ENCODE measurements at places on chromosomes 7 and 10.

- no peak for DNase-seq
Measured at GRCh38 chr10:90969121-90969534, 48.2 kb upstream of the ANKRD1 start.

GRCh38 chr10:63030536-63030935 is 102.6 kb upstream of the NRBF2 start:
- DNase-seq: no peak

GRCh38 chr7:117071551-117071950 is 118.2 kb downstream of the ST7 start:
- no peak for DNase-seq

GRCh38 chr10:112335111-112335867 is 38.6 kb upstream of the ACSL5 start:
- no peak for DNase-seq

GRCh38 chr10:63457594-63457993 is 8.2 kb downstream of the JMJD1C start:
- DNase-seq: no peak

DNA sequence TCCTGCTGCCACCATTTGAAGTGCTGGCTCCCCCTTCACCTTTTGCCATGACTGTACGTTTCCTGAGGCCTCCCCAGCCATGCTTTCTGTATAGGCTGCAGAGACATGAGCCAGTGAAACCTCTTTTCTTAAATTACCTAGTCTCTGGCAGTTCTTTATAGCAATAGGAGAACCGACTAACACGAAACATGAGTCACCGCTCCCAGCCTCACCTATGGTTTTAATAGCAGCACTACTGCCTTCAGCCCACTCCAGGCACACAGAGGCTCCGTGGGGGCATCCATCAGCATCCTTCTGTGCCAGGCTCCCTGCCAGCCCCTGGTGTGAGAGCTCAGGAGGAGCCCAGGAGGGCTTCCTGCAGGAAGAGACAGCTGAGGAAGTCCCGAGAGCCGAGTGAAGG is 5.5 kb upstream of the ZNF316 start:
- no peak for DNase-seq

GRCh38 chr7:151489498-151489897 is 30.2 kb downstream of the RHEB start:
- DNase-seq: no peak

DNA sequence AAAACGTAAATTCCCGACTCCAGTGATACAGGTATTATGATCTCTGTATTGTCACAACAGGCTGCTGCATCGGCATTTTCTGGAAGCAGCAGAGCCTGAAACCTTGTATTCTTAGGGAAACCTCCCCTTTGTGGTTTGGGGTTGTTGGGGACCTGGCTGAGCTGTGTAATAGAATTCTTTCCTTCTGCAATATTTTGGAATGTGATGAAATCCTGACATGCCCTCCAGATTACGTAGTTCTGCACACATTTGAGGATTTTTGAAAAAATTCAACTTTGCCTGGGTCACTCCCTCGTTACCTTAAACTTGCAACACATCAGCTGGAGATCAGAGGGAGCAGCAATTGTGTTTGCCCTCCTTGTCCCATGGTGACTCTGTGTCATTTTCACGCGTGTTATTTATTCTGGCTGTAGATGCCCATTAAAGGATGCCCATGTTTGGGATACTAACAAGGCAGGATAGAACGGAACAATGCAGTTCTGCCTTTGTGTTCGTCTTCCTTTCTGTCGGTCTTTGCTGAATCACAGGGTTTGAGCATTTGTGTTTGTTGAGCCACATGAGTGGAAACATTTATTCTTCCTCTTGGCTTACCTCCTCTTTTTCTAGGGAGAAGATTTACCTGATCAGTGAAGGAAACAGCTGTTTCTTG is 181.7 kb downstream of the TCF7L2 start:
- peak; percentile 92 for DNase-seq

- DNase-seq: no peak
Measured at GRCh38 chr7:110974441-110974840, 116.5 kb upstream of the LRRN3 start.

GRCh38 chr10:17835688-17836087 is 26.5 kb downstream of the MRC1 start:
- peak; percentile 86 for DNase-seq

- no peak for DNase-seq
Measured at GRCh38 chr10:75851580-75852345, 420.3 kb downstream of the LRMDA start.

DNA sequence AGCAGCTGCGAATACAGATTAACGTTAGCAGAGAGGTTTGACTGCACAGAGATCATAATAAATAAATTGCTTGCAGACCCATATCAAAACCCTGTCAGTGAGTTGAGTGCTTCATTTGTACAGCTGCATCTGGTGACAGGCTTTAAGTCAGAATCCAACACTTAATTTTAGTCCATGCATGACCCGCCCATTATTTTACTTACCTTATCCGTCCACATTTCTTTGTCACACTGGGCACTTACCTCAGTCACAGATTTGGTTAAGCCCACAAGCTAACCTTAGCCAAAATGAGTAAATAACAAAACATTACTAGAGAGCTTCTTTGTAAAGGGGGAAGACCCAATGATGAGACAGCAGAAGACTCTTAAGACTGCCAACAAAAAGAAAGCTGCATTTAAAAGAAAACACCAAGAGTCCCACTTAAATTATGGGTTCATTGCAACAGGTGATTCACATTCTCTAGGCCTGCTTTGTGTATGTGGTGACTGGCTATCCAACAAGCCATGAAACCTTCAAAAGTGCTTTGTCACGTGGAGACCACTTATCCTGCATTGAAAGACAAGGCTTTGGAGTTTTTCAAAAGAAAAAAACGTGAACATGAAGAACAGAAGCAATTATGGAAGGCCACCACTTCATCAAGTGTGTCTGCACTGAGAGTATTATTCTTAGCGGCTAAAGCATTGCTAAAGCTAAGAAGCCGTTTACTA is 32.2 kb downstream of the PHTF2 start:
- DNase-seq: no peak

GRCh38 chr7:101087334-101088068 is 2.2 kb downstream of the TRIM56 start:
- no peak for DNase-seq

DNA sequence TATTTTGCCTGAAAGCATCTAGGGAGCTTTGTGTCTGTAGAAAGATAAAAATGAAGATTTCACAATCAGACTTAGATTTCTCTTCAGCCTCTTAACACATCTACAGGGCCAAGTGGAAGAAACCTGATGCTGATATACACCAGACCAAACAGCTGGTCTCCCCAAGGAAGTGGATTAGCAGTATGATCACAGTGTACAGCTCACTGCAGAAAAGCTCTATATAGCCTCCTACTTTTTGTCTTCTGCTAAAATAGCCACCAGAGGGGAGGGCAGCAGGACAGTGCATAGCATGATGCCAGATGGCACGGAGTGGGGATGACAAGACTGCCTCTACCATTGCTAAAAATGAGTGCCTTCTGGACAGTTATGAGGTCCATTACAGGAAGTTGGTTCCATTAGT is 16.0 kb downstream of the FAM13C start:
- DNase-seq: no peak

GRCh38 chr7:11988186-11988585 is 156.2 kb upstream of the THSD7A start:
- DNase-seq: no peak

DNA sequence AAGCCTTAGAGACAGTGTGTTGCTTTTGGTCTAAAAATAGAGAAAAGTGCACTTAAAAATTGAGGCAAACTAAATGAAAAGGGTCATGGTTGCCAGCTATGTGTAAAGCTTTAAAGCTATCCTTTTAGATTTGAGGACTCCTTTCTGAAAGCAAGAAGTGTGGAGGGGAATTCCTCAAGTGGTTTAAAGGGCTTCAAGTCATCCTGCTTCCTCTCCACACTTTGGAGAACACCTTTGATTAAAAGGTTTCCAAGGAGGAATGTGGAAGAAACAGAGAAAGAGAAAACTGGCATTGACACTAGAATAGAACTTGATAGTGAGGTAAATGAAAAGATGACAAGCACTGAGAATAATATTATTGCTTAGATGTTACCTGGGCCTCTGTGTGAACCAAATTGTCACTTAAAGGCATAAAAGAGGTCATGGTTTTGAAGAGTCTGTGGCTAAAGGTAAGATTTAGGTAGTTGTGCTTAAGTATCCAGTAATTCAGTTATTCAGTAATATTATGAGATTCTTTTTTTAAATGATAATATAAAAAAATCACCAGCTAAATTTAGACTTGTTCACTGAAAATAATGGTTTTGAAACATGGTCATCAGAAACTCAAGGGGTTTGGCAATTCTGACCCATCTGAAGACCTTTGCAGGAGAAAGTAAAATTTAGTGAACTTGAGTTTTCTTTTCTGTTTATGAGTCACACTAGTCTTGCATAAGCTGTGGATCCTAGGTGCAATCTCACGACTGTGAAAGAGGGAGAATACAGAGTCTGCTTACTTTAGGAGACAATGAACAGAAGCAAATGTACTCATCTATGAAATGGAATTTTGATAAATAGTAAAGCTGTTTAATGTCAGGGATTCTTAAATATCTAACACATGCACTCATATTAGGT is 466.0 kb downstream of the KIF20B start:
- no peak for DNase-seq

GRCh38 chr7:50869108-50869725 is 86.5 kb upstream of the GRB10 start:
- peak; percentile 60 for DNase-seq

- no peak for DNase-seq
Measured at GRCh38 chr10:35353805-35354204, 17.5 kb downstream of the CCNY start.

DNA sequence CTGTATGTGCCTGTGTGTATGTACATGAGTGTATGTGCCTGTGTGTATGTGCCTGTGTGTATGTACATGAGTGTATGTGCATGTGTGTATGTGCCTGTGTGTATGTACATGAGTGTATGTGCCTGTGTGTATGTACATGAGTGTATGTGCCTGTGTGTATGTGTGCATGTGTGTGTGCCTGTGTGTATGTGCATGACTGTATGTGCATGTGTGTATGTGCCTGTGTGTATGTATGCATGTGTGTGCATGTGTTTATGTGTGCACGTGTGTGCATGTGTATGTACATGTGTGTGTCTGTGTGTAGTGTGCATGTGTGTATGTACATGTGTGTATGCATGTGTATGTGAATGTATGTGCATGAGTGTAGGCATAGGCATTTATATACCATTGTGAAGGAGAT is 274.8 kb downstream of the ADARB2 start:
- no peak for DNase-seq

GRCh38 chr10:20247891-20248708 is 431.9 kb downstream of the PLXDC2 start:
- DNase-seq: no peak

- no peak for DNase-seq
Measured at GRCh38 chr7:26399736-26400135, 108.1 kb downstream of the SNX10 start.

DNA sequence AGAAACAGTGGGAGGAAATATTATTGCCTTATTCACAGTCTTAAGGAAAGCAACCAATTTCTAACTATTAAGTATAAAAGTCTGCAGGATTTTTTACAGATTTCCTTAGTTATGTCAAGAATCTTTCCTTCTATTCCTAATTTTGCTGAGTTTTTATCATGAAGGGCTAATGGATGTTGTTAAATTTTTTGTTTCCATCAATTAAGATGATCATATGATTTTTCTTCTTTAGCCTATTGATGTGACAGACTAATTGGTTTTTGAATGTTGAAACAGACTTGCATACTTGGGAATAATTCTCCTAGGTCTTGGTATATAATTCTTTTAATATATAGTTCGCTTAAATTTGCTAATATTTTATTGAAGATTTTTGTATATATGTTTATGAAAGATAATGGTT is 569.1 kb upstream of the KCND2 start:
- DNase-seq: no peak

- DNase-seq: no peak
Measured at GRCh38 chr10:128122931-128123330, 3.3 kb downstream of the MKI67 start.

Measured in GM04503 (cell line).